ENCODE measurements at places on chromosomes 7 and 10. TPM values are rescaled to one million over a fixed set of nuclear protein-coding genes. Genes with fewer than 3 reads are reported as not detected.

The RFC2 gene
- total RNA-seq = 13.7 TPM

The PNLIP gene
- 2.3 TPM for total RNA-seq

The LLCFC1 gene
- total RNA-seq = not detected

- DNase-seq = no peak
- no peak overlapping the region for H3K27ac ChIP-seq
- no peaks in the 10 kb centered on the region for H3K36me3 ChIP-seq
- H3K27me3 ChIP-seq = no peaks in the 10 kb centered on the region
- no peaks in the 10 kb centered on the region for H3K4me1 ChIP-seq
These were observed 133.6 kb downstream of the THSD7A start for GRCh38 chr7:11698384-11698871.
